ENCODE measurements at places on chromosomes 16 and 17. TPM values are rescaled to one million over a fixed set of nuclear protein-coding genes. Genes with fewer than 3 reads are reported as not detected.

- DNase-seq = no peak
Measured at GRCh38 chr17:39598047-39598481, 9.7 kb downstream of the NEUROD2 start.

GRCh38 chr16:67040906-67041305 is 12.0 kb downstream of the CBFB start:
- no peak for DNase-seq

DNA sequence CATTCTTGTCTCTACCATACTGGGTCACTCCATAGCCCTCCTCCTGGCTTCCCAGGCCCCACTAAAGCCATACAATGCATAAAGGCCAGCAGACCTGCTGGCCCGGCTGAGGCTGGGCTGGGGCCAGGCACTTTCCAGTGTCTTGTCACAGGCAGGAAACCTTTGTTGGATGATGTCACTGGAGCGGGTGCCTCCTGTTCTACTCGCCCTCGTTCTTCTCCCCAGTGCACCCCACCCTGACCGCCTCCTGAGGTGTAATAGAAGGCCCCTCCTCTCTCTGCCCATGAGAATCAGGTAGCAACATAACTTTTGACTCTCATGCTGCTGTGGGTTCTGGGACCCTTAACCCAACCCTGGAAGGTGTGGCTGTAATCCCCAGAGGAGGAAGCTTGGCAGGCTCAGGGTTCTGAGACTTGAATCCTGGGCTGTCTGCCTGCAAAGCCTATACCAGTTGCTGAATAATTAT is 54.2 kb upstream of the IL34 start:
- DNase-seq = no peak

EPX gene
- total RNA-seq = not detected

APOH gene
- total RNA-seq = 29.6 TPM

ZNF597 gene
- 5.1 TPM for total RNA-seq
